ENCODE measurements at places on chromosomes 16 and 17. TPM values are rescaled to one million over a fixed set of nuclear protein-coding genes. Genes with fewer than 3 reads are reported as not detected.

The CCL5 gene
- 0.75 TPM for total RNA-seq

The KRTAP9-4 gene
- not detected for total RNA-seq

The PABPN1L gene
- 0.04 TPM for total RNA-seq

The CNTNAP4 gene
- total RNA-seq, result 9.0 TPM

The SLC5A10 gene
- total RNA-seq, result not detected

The OSGIN1 gene
- total RNA-seq, result 0.18 TPM

The KCNH4 gene
- total RNA-seq, result not detected

The PIMREG gene
- total RNA-seq, result 11.3 TPM

The NPIPB13 gene
- 2.8 TPM for total RNA-seq

The PLCG2 gene
- total RNA-seq, result 4.7 TPM
